ENCODE measurements at places on chromosomes 5 and 9. TPM values are rescaled to one million over a fixed set of nuclear protein-coding genes. Genes with fewer than 3 reads are reported as not detected.

Gene CTSV
- total RNA-seq: 0.22 TPM

Gene DELE1
- 61.7 TPM for total RNA-seq

Gene BHMT2
- not detected for total RNA-seq

Gene WDR31
- 0.11 TPM for total RNA-seq

Gene SLC6A18
- total RNA-seq: not detected

Gene IGIP
- 0.78 TPM for total RNA-seq

Gene ELP1
- total RNA-seq: 26.8 TPM

Gene SLC6A7
- total RNA-seq: not detected

Gene ROPN1L
- not detected for total RNA-seq

Data from CD8-positive, alpha-beta T cell (primary cell).